ENCODE measurements at places on chromosomes 11 and 22. TPM values are rescaled to one million over a fixed set of nuclear protein-coding genes. Genes with fewer than 3 reads are reported as not detected.
A peak's percentile ranks its signal among the peaks of the same experiment; 100 is the strongest.

GRCh38 chr22:49629586-49630447 is 197.9 kb downstream of the BRD1 start:
- DNase-seq = no peak

- DNase-seq = no peak
These were observed 21.6 kb downstream of the OR51E1 start for GRCh38 chr11:4665424-4665823.

The LPXN gene
- 5.0 TPM for total RNA-seq

The ELMOD1 gene
- total RNA-seq = not detected

The MS4A6A gene
- total RNA-seq = not detected

DNA sequence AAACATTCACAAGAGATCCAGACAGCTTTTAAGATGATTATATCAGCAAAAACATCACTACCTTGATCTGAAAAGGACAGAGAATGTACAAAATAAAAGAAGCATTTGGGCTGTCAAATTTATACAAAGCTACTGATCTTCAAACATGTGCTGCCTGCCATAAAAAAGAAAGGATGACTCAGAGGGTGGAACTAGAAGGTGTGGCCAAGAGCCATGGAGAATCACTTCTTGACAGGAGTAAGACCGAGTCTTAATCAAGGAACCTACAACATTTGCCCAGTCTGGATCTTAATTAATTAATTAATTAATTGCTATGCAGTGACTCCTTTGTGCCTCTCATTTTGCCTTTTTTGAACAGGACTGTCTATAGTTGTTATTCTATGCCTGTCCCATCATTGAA is 33.2 kb downstream of the C11orf96 start:
- DNase-seq = no peak

The INS gene
- total RNA-seq = not detected

The C11orf42 gene
- total RNA-seq = not detected

GRCh38 chr11:99934008-99934407 is 753.1 kb upstream of the ARHGAP42 start:
- no peak for DNase-seq

The KCTD14 gene
- total RNA-seq = 5.3 TPM

DNA sequence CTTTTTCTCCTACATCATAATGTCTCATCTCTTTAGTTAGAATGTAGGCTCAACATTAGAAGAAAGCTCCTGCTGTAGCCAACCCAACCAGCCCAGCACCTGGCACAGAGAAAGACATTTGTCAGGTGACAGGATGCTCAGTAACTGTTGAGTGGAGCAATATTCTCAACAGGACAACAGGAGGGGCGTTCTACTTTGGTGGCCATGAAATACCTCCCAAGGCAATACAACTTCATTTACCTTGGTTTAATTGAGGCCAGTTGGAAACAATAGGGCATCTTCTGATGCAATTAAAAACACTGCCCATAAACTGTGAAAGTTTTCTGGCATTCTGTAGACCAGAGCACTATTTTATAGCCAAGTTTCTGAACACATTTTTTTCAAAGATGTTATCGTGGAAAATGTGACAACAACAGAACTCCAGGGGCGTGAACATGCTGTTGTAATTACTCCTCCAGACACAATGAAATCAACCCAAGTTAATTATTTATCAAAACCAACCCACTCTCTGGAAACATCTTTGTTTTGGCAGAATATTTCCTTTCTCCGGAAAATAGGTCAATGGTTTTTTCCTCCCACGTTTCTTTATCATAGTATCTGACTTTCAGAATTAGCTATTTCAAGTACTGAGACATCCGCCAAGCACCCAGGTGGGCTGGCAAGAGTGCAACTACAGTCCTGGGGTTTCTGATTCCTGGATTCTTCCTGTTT is 538.1 kb downstream of the SOX6 start:
- DNase-seq = no peak

DNA sequence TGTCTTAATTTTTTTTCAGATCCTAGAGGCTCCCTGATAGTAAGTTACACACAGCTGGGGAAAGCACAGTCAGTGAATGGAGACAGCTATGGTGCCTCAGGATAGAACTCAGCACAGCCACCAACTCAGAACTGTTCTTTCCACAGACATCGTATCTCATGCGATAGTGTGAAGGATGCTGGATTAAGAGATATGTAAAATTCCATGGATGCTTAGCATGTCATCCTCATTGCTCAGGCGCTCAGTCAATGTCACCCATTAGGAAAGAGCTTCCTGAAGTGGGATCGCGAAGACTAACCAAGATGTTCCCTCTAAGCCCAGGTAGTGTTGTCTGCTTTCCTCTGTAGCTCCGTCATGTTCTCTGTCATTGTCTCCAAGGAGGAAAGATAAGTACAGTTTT is 1000.4 kb downstream of the OPCML start:
- DNase-seq = no peak

GRCh38 chr11:12276356-12276755 is 101.0 kb upstream of the PARVA start:
- no peak for DNase-seq

The TSPAN4 gene
- total RNA-seq = 19.6 TPM

GRCh38 chr22:22946131-22946530 is 58.5 kb downstream of the IGLL5 start:
- DNase-seq = no peak

DNA sequence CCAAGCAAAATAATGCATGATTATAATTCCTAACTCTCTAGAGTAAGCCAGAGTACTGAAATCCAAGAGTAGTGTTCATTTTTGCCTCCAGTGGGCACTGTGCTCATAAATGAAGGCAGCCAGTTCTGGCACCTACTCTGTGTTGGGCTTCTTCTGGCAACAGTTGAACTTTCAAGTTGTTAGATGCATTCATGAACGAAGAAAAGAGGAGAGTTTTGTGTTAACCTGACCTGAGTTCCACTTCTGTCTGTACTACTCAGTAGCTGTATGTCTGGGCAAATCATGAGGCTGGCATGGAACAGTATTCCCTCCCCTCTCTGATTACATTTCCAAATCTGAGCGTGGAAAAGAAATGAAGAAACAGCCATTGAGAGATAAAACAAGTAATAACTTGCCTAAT is 20.3 kb upstream of the TENM4 start:
- peak; percentile 64 for DNase-seq

The FOSL1 gene
- not detected for total RNA-seq

The ELF5 gene
- not detected for total RNA-seq

The SLN gene
- total RNA-seq = not detected

DNA sequence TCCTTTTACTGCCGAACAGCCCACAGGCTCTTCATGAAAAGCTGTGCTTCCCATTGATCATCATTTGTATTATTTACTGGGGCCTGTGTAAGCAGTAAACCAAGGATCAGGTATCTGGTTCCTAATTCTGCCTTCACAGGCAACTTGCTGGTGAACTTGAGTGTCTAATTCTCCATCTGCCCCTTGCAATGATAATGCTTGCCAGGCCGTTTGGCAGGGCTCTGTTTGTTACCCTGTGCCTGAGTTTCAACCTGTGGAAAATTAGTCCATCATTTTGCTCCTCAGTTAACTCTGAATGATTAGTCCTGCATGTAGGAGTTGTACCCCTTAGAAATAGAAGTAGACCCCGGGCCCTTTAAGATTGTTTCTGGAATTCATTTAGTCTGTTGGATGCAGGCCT is 298.4 kb upstream of the CADM1 start:
- DNase-seq = no peak

DNA sequence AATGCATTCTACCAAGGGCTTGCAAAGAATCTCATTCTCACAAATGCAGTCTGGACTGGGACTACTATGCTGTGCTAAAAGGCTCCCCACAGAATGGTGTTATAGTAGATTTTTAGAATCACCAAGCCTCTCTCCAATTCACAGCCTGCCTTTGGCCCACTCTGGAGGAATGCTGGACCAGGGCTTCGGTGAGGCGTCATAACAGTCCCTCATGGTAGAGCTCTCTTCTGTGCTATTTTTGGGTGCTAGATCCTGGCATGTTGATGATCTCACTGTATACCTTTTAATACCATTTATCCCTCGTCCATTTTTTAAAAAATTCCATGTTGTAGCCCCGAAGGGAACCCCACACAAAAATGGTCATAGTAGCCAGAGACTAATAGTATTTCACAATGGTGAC is 17.6 kb downstream of the MAP6 start:
- no peak for DNase-seq

DNA sequence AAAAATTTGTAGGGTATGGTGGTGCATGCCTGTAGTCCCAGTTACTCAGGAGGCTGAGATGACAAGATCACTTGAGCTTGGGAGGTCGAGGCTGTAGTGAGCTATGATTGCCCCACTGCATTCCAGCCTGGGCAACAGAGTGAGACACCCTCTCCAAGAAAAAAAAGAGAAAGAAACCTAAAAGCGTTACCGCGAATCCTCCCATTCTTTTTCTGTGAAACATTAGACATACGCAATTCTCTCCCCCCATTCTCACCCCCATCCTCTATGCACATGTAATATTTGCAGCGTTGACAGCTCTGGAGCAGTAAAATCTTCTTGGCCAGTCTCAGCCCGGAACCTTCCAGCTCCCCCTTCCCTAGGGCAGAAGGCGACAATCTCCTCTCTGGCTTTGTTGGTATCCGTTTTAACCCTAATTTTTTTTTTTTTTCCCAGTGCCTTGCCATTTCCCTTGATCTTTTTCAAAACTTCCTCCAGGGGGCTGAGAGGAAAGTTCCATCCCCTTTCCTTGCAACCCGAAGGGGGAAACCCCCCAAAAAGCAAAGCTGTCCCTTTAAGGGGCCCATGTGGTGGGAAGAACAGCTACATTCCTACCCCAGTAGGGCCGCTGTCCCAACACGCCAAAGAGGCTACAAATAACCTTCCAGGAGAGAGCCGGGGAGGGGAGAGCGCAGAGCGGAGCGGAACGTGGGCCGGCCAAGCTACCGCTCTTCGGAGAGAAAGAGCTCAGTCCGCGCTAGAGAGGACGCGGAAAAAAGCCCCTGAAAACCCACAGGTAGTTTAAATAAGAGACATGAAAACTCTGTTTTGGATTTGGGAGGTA is 1.9 kb downstream of the LRP4 start:
- peak; percentile 85 for DNase-seq

- DNase-seq = no peak
These were observed 277.4 kb downstream of the FAM76B start for GRCh38 chr11:95512177-95512576.

- peak; percentile 75 for DNase-seq
These were observed 25.4 kb upstream of the SORL1 start for GRCh38 chr11:121426476-121427399.

- peak; percentile 63 for DNase-seq
These were observed 1.8 kb downstream of the CELF1 start for GRCh38 chr11:47551086-47551485.

The CSNK2A3 gene
- total RNA-seq = 1.7 TPM

The MAJIN gene
- 0.06 TPM for total RNA-seq

DNA sequence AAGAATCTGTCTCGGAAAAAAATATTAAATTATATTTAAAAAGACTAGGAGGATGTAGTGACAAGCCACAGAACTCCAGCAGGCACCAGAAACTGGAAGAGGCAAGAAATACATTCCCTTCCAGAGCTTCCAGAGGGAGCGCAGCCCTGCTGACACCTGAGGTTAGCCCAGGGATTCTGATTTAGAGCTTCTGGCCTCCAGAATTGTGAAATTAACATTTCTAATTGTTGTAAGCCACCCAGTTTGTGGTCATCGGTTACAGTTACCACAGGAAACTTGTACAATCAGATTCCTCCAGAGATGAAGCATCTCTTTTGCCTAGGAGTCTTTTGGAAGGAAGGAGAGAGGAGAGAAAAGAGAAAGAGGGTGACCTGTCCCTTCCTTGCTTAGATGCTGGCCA is 6.4 kb upstream of the UBASH3B start:
- no peak for DNase-seq

GRCh38 chr22:20223421-20224255 is 44.5 kb downstream of the RTN4R start:
- DNase-seq = no peak

DNA sequence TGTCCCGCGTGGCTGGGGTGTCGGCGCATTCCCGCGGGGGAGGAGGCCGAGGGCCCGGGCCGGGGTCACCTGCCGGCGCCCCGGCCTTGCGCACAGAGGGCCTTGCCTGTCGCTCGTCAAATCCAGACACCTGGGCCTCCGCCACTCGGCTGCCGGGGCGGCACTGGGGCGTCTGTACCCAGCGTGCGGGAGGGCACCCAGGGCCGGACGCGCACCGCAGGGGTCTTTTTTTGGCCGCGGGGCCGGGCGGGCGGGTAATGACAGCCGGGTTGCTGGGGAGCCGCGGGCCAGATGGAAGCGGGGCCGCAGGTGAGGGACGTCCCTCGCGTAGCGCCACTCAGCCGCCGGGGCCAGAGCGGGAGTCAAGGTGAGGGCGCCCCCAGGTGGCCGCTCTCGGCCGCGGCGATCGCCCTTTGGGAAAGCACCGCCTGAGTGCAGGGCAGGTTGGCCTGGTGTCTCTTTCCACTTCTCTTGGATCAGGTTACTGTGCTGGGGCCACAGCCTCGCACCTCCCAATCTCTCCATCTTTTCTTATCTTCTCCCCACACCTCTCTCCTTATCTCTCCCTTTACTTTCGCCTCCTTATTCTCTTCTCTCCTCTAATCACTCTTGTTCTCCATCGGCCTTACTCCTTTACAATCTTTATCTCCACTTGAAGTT is 3.5 kb downstream of the PHLDB1 start:
- peak; percentile 91 for DNase-seq

DNA sequence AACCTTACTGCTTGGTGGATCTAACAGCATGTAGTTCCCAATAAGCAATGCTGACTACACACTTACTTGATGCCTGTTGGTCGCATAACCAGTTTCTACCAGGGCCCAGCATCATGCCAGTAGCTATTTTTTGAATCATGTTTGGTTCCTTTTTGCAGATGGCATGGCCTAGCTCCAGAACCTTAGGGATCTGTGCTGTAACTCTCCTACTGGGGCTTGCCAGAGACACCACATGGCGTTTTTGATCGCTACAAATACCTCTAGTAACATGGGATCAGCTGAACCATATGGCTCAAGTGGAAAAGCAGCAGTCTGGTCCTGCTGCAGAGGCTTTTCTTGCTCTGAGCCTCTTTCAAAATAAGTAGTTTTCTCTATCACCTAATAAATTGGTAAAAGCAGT is 654.6 kb upstream of the API5 start:
- no peak for DNase-seq

The WNT7B gene
- total RNA-seq = 3.5 TPM

The P2RX3 gene
- 2.4 TPM for total RNA-seq

DNA sequence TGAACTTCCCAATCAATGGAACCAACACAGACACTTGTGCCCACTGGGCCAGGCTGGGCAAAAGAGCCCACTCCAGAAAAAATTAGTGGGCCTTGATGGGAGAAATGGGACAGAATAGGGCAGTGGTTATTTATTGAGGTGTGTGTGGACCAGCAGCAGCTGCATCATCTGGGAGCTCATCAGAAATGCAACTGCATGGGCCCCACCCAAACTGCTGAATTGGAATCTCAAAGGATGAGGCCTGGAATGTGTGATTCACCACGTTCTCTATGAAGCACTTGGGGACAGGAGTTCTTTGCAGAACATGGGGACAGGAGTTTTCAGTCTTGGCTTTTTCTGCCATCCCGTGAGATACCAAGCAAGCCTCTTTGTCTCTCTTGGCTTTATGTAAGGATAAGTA is 255.6 kb upstream of the PLET1 start:
- no peak for DNase-seq

The SEPTIN3 gene
- total RNA-seq = 20.5 TPM

DNA sequence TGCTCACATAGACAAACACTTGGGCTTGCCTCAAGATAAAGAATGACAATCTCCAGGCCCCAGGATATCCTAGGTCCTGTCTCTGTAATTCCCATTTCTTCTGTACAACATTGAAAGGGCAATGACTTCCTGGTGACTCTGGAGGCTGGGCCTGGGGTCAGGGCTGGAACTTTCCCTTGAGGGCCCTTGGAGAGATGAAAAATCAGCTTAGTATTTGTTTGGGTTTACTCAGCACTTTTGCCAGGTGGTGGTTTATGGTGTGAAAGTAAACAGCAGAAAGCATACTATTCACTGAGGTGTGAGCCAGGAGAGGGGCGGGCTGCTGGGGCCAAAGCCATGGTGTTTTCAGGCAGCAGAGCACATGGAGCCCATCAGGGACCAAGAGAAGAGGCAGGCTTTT is 214.7 kb upstream of the NARS2 start:
- DNase-seq = no peak
